ENCODE measurements at places on chromosomes 5 and 9.
A peak's percentile ranks its signal among the peaks of the same experiment; 100 is the strongest.

- no peak for DNase-seq
These were observed 3.8 kb upstream of the MSMP start for GRCh38 chr9:35757892-35758275.

DNA sequence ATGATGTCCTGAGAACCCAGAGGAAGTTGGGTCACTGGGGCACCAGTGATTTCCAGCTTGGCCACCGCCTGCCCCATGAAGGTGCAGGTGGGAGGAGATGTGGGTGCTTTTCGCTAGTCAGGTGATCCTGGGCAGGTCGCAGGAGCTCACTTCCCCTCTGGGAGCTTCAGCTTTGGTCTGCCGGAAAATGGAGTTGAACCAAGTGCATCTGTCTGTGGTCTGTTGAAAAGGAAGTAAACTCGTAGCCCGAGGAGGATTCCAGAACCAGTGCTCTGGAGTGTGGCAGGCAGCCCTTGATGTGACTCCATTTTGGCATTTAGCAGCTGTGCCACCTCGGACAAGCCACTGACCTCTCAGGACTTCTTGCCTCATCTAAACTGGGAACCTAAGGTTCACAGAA lies 81.8 kb upstream of the HRH2 start:
- DNase-seq, result no peak

DNA sequence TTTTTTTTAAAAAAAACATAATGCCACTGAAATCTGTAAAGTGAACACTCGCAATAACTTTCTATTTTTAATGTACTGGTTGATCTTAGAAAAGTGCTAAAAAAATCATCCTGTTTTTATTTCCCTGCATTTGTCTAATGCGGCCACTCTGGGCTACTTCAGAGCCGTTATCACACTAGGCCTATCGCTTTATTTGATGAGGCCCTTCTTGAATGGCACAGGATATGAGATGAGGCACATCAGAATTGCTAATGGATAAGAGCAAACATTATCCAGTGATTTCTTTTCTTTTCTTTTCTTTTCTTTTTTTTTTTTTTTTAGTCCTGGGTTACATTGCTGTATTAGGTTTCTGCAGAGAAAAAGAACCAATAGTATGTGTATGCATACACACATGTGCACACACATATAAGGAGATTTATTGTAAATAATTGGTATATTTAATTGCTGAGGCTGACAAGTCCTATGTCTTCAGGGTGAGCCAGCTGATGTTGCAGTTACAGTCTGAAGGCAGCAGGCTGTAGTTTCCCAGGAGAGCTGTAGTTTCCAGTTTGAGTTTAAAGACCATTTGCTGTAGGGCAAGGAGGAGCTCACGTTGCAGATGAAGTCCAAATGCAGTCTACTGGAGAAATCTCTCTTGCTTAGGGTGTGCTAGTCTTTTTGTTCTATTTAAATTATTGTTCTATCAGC lies 391.7 kb downstream of the MED10 start:
- DNase-seq, result no peak

- no peak for DNase-seq
These were observed 1584.3 kb upstream of the NUDT12 start for GRCh38 chr5:105146867-105147266.

DNA sequence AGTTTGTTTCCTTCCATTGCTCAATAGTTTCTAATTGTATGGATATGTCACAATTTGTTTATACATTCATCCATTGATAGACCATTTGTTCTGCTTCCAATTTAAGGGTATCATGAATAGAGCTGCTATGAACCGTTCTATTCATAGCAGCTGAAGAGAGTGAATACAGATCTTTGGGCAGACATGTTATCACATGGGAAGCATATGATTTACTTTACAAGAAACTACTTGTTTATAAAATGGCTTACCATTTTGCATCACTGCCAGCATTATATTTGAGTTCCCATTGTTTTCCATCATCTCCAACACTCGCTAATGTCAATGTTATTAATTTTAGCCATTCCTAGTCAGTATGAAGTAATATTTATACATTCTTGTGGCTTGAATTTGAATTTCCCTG lies 549.0 kb downstream of the MAT2B start:
- no peak for DNase-seq

DNA sequence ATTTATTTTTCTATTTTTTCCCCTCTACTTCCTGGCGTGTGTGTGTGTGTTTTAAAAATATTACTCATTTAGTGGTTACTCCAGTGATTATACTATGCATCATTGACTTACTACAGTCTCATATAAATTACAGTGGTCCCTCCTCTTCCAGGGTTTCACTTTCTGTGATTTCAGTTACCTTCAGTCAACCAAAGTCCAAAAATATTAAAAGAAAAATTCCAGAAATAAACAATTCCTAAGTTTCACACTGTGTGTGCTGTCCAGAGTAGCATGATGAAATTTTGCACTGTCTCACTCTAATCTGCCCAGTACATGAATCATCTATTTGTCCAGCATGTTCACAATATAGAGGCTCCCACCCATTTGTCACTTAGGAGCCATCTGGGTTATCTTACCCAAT lies 47.4 kb upstream of the CCDC112 start:
- DNase-seq, result no peak

GRCh38 chr9:121242959-121243346 lies 25.0 kb upstream of the GSN start:
- DNase-seq, result no peak

- peak; percentile 54 for DNase-seq
These were observed 169.0 kb upstream of the PANK3 start for GRCh38 chr5:168747987-168748777.

GRCh38 chr9:138038244-138038671 lies 160.7 kb downstream of the CACNA1B start:
- no peak for DNase-seq

DNA sequence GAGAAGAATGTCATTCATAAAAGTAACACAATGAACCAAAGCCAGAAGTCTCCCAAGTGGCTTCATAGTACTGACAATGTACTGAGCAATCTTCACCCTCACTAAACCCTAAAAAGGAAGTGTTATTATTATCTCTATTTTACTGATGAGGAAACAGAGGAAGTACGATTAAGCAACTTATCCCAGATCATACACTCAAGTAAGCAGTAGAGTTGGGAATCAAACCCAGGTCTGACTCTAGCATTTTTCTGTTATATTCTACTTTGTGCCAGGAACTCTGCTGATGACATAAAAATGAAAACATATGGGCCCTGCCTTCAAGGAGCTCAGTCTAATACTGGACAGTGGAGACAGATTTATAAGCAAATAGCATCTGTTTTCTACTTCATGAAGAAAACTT lies 109.2 kb downstream of the RAPGEF6 start:
- no peak for DNase-seq

DNA sequence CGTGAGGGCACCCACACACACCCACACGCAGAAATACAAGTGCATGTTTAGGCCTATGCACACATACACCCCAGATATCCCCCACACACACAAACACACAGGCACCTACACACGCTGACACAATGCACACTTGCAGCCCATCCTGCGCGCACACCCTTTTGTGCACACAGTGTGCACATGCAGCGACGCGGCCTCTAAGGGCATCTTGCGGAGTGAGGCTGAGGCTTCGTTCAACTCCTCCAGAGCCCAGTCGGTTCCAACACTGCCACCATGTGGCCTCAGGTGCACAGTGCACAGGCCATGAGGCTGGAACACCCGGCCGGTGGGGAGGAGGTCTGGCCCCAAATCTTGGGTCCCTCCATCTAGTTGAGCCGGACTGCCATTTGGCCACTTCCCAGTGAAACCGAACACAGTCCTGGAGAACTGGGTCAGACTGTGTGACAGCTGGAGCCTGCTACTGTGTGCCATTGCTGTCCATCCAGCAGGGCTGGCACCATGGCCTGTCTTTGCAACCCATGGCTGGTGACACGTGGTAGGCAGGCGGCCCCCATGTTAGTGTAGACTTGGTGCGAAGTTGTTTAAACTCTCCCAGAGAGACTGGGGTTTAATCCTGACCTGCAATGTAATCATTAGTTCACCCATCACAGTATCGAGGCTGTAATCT lies 97.7 kb upstream of the MVB12B start:
- peak; percentile 61 for DNase-seq

DNA sequence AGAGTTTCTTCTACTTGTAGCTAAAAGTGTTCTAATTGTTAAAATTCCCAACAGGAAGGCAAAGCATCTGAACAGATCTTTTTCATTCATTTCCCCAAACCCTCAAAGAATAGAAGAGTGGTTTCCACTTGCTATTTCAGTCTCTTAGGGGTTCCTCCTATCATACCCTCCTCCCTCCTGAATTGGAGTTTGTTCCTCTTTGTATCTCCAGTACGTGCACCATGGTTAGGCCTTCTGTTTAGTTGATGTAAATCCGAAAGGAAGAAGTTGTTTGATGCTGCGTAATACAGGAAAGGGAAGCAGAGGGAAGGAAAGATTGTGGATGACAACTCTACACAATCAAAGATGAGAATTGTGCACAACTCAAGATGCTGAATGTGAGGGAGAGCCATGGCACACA lies 303.6 kb downstream of the PIK3R1 start:
- no peak for DNase-seq

DNA sequence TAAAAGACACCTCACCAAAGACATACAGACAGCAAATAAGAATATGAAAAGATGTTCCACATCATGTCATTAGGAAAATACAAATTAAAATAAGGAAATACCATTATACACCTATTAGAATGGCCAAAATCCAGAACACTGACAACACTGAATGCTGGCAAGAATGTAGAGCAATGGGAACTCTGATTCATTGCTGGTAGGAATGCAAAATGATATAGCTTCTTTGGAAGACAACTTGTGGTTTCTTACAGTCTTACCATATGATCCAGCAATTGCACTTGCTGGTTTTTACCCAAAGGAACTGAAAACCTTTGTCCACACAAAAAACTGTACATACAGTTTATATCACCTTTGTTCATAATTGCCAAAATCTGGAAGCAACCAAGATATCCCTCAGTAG lies 6.5 kb downstream of the TMEM161B start:
- DNase-seq, result no peak

GRCh38 chr5:78586251-78586650 lies 62.3 kb downstream of the LHFPL2 start:
- no peak for DNase-seq

DNA sequence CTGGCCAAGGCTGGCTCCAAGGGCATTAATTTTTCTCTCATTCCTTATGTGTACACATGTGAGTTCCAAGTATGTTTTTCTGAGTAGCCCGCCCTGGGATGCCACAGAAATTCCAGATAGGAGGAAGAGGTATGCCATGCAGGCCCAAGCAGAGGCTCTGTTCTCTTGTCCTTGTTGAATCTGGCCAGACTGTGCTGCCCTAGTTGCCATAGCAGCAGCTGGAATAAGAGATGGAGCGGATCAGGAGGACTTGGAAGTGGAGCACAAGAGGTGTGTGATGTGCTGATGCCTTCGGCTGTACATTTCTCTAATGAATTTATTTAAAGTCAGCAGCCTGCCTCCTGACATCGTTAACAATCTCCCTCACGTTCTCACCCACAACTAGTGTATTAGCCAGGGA lies 235.6 kb upstream of the RPS23 start:
- no peak for DNase-seq

GRCh38 chr5:99587983-99588382 lies 659.2 kb upstream of the CHD1 start:
- no peak for DNase-seq

DNA sequence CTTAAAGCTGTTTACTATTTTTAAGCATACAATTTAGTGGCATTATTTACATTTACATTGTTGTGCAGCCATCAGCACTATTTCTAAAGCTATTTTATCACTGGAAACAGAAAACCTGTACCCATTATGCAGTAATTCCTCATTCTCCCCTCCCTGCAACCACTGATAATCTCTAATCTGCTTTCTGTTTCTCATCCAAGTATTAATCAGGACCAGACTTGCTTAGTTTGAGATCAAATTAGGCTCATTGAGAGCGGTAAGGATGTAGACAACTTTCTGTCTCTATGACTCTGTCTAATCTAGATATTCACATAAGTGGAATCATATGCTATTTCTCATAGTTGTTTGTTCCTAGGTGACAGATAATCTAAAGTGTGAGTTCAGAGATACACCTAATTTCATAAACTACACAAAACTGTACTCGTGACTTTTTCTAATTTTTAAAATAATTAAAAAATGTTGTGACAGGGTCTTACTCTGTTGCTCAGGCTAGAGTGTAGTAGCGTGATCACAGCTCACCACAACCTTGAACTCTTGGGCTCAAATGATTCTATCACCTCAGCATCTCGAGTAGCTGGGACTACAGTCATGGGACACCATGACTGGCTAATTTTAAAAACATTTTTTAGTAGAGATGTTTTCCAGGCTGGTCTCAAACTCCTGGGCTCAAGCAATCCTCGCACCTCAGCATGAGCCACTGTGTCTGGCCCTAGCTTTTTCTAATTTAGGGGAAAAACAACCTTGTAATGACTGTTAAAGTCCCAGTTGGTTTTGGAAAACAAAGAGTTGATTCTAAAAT lies 37.6 kb downstream of the BDP1 start:
- no peak for DNase-seq

DNA sequence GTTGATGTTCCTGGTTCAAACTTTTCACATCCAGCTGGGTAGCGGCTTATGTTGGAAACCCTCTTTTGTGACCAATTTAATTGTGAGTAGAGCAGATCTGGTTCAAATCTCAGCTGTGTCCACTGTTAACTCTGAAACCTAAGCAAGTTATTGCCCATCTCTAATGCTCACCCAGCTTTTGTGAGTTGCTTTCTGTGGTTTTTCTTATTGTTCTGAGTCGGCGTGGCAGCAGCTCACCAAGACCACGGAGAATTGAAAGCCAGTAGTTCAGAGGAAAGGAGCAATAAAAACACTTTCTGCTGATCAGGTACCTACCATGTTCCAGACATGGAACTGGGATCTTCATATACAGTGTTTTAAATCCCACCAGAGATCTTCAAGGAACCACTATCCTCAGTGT lies 114.4 kb downstream of the DOCK2 start:
- DNase-seq, result no peak

DNA sequence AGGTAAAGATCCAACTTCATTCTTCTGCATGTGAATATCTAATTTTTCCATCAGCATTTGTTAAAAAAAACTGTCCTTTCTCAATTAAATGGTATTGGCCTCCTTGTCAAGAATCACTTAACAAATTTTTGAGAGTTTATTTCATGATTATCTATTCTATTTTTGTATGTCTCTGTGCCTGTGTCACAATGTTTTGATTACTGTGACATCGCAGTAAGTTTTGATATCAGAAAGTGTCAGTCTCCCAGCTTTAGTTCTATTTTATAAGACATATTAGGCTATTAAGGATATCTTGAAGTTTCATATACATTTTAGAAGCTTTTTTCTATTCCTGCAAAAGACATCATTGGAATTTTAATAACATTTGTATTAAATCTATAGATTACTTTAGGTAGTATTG lies 33.6 kb downstream of the GABRA6 start:
- DNase-seq, result no peak

- no peak for DNase-seq
These were observed 295.9 kb downstream of the PSAT1 start for GRCh38 chr9:78592811-78593210.
